ENCODE measurements at places on chromosomes 12 and 14. TPM values are rescaled to one million over a fixed set of nuclear protein-coding genes. Genes with fewer than 3 reads are reported as not detected.

DNA sequence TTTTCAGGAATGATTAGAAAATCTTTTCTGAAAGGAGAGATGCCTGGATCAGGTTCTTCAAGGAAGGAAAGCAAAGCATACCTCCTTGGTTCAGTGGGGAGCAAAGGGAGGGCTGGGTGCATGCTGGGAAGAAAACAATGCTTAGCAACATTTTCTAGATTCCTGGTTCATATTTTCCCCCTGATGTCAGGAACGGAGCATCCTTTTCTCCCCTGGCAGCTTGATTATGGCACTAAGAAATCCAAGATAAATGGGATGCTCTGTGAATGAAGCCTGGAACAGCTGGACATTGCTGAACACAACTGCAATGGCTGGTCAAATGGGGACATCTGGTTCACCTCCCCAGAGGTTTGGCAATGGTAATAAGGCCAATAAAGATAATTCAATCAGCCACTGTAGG is 50.9 kb downstream of the KCNA5 start:
- H3K4me3 ChIP-seq: no peak overlapping the region
- no peak for DNase-seq
- H3K27me3 ChIP-seq: no peaks in the 10 kb centered on the region
- no peaks in the 10 kb centered on the region for H3K4me1 ChIP-seq

- no peaks in the 10 kb centered on the region for H3K27me3 ChIP-seq
- H3K4me1 ChIP-seq: no peaks in the 10 kb centered on the region
- H3K27ac ChIP-seq: no peak overlapping the region
- no peaks in the 10 kb centered on the region for H3K36me3 ChIP-seq
Measured at GRCh38 chr12:119942386-119942785, 46.6 kb upstream of the BICDL1 start.

GRCh38 chr12:68861890-68862289 is 53.9 kb downstream of the MDM2 start:
- H3K4me3 ChIP-seq: no peak overlapping the region
- no peaks in the 10 kb centered on the region for H3K36me3 ChIP-seq
- no peak overlapping the region for H3K27ac ChIP-seq
- no peak for DNase-seq

DNA sequence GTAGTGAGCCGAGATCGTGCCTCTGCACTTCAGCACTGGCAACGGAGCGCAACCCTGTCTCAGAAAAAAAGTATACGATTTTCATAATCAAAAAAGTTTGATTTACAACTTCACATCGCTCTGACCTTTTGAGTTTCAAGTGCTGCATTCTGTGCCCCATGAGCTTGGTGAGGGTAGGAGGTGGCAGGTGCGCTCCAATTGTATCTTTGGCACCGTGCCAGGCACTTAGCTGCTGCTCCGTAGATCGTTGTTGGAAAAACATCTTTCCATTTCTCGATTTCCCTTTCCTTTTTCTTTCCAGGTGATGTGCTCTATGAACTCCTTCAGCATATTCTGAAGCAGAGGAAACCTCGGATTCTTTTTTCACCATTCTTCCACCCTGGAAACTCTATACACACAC is 203.7 kb downstream of the ETV6 start:
- no peaks in the 10 kb centered on the region for H3K36me3 ChIP-seq
- H3K4me3 ChIP-seq: no peak overlapping the region
- DNase-seq: no peak
- no peaks in the 10 kb centered on the region for H3K27me3 ChIP-seq

DNA sequence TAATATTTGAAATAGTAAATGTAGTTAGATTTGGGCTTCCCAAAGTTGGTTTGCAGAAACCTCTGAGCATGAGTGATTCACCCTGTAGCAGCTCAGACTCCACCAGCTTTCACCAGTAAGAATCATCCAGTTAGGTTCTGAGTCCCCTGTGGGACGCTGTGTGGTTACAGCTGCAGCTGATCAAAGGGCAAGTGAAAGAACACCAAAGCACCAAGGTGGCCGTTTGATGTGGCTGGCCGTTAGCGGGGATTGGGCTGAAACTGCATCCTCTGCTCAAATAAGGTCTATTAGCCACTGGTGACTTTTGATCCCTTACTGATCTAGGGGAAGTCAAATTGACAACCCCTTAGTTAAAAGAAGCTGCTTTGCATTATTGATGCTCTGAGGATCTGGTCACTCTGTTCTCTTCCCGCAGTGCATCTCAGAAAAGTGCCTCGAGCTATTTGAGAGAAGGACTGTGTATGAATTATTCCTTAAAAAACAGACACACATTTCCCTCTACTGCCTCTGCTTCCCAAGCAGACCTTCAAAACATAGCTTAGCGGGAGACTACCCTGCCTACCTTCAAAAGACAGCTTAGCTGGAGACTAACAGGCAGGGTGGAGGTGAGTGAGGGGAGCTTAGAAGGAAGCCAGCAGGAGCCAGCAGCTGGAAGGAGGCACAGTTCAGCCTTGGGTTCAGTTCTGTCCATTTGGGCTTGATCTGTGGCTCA is 3.7 kb downstream of the ABHD12B start:
- no peak overlapping the region for H3K4me3 ChIP-seq
- DNase-seq: no peak
- no peaks in the 10 kb centered on the region for H3K36me3 ChIP-seq
- no peaks in the 10 kb centered on the region for H3K27me3 ChIP-seq
- H3K27ac ChIP-seq: no peak overlapping the region

DLK1 gene
- total RNA-seq: 109 TPM

DPPA3 gene
- 1.1 TPM for total RNA-seq

DNA sequence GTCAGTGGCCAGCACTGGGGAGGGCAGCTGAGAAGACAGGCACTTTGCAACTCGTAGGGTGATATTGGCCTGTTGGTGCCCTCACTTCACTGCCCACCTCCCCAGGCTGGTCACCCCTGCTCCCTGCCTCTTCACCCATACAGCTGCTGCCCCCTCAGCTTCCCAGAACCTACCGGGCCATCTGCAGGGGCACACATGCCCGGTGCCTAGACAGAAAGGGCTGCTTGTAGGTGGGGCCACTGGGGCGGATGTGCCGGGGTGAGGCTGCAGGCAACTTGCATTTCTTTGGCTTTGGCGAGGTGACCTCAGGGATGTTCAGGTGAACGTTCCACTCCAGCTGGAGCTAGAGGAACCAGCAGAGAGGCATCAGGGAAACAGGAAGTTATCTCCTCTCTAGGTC is 17.2 kb downstream of the FAM186B start:
- no peaks in the 10 kb centered on the region for H3K36me3 ChIP-seq
- no peak overlapping the region for H3K27ac ChIP-seq
- DNase-seq: peak; percentile 4
- H3K4me3 ChIP-seq: no peak overlapping the region

- peak within 1 kb of the TSS; percentile 73 for H3K4me3 ChIP-seq
- H3K27ac ChIP-seq: peak within 1 kb of the TSS; percentile 82
- no peaks in the 10 kb centered on the region for H3K27me3 ChIP-seq
Measured at GRCh38 chr12:7129872-7130691, at the start of gene CLSTN3. Gene CLSTN3, plus strand, starts transcription at chr12:7130371. Its CDS starts 278 bp downstream, at chr12:7130649.

KRT71 gene
- not detected for total RNA-seq

DNA sequence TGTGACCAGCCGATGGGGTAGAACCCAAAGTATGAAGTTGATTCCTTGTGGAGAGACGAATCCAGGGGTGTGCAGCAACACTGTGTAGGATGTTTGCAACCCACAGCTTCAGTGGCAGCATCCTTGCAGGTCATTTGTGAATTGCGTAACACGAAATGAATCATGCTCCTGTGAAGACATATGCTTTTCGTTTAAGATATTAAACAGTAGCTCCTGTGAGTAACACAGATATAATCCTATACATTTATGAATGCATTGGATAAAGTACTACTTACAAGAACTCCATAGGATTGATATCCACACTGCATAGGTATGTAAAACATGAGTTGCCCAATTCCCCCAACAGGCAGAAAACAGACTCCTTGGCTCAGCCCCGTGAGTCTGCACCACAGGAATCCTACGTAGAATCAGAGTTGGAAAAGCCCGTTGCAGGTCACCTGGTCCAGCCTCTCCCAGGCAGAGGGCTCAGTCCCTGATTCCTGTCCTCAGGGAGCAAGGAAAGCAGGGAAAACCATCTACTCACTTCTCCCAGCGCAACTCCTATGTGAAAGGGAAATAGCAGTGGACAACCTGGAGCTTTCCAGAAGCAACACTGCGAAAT is 75.8 kb downstream of the GPATCH2L start:
- H3K27ac ChIP-seq: no peak overlapping the region
- H3K4me3 ChIP-seq: no peak overlapping the region
- H3K36me3 ChIP-seq: no peaks in the 10 kb centered on the region
- no peaks in the 10 kb centered on the region for H3K27me3 ChIP-seq
- no peak for DNase-seq

- no peaks in the 10 kb centered on the region for H3K4me1 ChIP-seq
- peak overlapping the region; percentile 38 for H3K4me3 ChIP-seq
- no peak for DNase-seq
- H3K27me3 ChIP-seq: no peaks in the 10 kb centered on the region
- H3K36me3 ChIP-seq: no peaks in the 10 kb centered on the region
Measured at GRCh38 chr14:105135700-105136395, 32.7 kb downstream of the JAG2 start.

CHMP4A gene
- 52.9 TPM for total RNA-seq

- H3K27me3 ChIP-seq: no peaks in the 10 kb centered on the region
- no peaks in the 10 kb centered on the region for H3K36me3 ChIP-seq
- peaks cover 25% of the 10 kb centered on the region for H3K4me1 ChIP-seq
- peak overlapping the region; percentile 83 for H3K27ac ChIP-seq
Measured at GRCh38 chr14:103848175-103849077, 1.1 kb upstream of the PPP1R13B start.

DNA sequence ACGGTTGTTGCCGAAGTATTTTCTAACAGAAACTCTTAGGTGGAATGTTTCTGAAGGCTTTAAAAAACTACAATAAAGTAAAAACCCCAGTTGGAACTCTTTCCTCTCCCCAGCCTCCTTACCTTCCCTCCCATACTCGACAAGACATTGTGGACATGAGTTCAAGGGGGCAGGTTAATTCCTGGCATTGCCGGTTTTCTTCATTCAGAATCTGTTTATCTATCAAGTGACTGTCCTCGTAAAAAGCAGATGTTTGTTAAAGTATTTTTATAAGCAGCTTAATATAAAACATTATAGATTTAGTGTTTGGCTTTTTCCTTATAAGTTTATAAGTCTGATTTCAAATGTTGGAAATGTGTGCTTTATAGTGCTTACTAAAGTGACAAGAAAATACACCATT is 30.7 kb downstream of the PARP11 start:
- H3K27ac ChIP-seq: no peak overlapping the region
- H3K4me1 ChIP-seq: peaks cover 15% of the 10 kb centered on the region
- no peak overlapping the region for H3K4me3 ChIP-seq
- DNase-seq: no peak
- H3K27me3 ChIP-seq: no peaks in the 10 kb centered on the region

DNA sequence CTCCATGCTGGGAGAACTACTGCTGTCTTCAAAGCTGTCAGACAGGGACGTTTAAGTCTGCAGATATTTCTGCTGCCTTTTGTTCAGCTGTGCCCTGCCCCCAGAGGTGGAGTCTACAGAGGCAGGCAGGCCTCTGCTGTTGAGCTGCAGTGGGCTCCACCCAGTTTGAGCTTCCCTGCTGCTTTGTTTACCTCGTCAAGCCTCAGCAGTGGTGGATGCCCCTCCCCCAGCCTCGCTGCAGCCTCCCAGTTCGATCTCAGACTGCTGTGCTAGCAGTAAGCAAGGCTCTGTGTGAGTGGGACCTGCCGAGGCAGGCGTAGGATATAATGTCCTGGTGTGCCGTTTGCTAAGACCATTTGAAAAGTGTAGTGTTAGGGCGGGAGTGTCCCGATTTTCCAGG is 31.4 kb upstream of the RFX4 start:
- no peak overlapping the region for H3K4me3 ChIP-seq
- no peaks in the 10 kb centered on the region for H3K36me3 ChIP-seq
- no peaks in the 10 kb centered on the region for H3K27me3 ChIP-seq
- no peaks in the 10 kb centered on the region for H3K4me1 ChIP-seq
- DNase-seq: no peak
- no peak overlapping the region for H3K27ac ChIP-seq

- no peak overlapping the region for H3K27ac ChIP-seq
- H3K27me3 ChIP-seq: no peaks in the 10 kb centered on the region
- H3K4me1 ChIP-seq: no peaks in the 10 kb centered on the region
- no peak overlapping the region for H3K4me3 ChIP-seq
- no peak for DNase-seq
Measured at GRCh38 chr14:96042248-96042930, 3.2 kb downstream of the C14orf132 start.

GRCh38 chr12:28415755-28416154 is 225.5 kb downstream of the CCDC91 start:
- no peak overlapping the region for H3K27ac ChIP-seq
- H3K36me3 ChIP-seq: no peaks in the 10 kb centered on the region
- no peaks in the 10 kb centered on the region for H3K27me3 ChIP-seq
- no peak overlapping the region for H3K4me3 ChIP-seq
- no peak for DNase-seq

SERPINA5 gene
- 1,154 TPM for total RNA-seq

GRCh38 chr14:53772936-53773335 is 183.7 kb downstream of the BMP4 start:
- DNase-seq: no peak
- H3K27me3 ChIP-seq: no peaks in the 10 kb centered on the region
- H3K4me1 ChIP-seq: no peaks in the 10 kb centered on the region
- H3K4me3 ChIP-seq: no peak overlapping the region

STRAP gene
- 57.0 TPM for total RNA-seq

- H3K4me1 ChIP-seq: peaks cover 10% of the 10 kb centered on the region
- no peak overlapping the region for H3K27ac ChIP-seq
- no peak overlapping the region for H3K4me3 ChIP-seq
- H3K27me3 ChIP-seq: no peaks in the 10 kb centered on the region
- DNase-seq: no peak
- H3K36me3 ChIP-seq: no peaks in the 10 kb centered on the region
Measured at GRCh38 chr12:6703631-6704030, 3.0 kb upstream of the PIANP start.

OR6C70 gene
- not detected for total RNA-seq

- no peak overlapping the region for H3K4me3 ChIP-seq
- no peaks in the 10 kb centered on the region for H3K36me3 ChIP-seq
- no peak for DNase-seq
Measured at GRCh38 chr12:42960087-42960527, 370.6 kb upstream of the PRICKLE1 start.

- H3K36me3 ChIP-seq: no peaks in the 10 kb centered on the region
- no peaks in the 10 kb centered on the region for H3K27me3 ChIP-seq
- H3K4me3 ChIP-seq: no peak overlapping the region
- no peak overlapping the region for H3K27ac ChIP-seq
Measured at GRCh38 chr12:112927475-112927874, 10.8 kb upstream of the OAS3 start.

TAS2R19 gene
- total RNA-seq: 9.3 TPM

DNA sequence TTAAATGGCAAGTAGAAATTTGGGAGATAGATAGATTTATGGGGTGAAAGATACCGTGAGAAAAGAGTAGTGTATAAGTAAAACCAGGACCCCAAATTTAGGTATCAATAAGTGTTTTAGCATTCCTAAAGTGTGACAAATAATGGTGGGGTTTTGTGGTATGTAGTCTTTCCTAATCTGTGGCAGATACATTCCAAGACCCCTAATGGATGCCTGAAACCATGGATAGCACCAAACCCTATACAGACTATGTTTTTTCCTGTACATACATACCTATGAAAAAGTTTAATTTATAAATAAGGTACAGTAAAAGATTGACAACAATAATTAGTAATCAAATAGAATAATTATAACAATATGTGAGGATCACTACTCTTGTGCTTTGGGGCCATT is 14.4 kb upstream of the TCP11L2 start:
- no peak for DNase-seq
- H3K4me3 ChIP-seq: no peak overlapping the region
- no peaks in the 10 kb centered on the region for H3K4me1 ChIP-seq
- H3K27me3 ChIP-seq: no peaks in the 10 kb centered on the region

Data from testis (tissue), 5 donors.